ENCODE measurements at places on chromosomes 4 and X.

- no peak for DNase-seq
Measured at GRCh38 chr4:83075311-83076095, 39.0 kb downstream of the PLAC8 start.

- DNase-seq: no peak
Measured at GRCh38 chr4:70533211-70533610, 14.8 kb downstream of the AMTN start.

DNA sequence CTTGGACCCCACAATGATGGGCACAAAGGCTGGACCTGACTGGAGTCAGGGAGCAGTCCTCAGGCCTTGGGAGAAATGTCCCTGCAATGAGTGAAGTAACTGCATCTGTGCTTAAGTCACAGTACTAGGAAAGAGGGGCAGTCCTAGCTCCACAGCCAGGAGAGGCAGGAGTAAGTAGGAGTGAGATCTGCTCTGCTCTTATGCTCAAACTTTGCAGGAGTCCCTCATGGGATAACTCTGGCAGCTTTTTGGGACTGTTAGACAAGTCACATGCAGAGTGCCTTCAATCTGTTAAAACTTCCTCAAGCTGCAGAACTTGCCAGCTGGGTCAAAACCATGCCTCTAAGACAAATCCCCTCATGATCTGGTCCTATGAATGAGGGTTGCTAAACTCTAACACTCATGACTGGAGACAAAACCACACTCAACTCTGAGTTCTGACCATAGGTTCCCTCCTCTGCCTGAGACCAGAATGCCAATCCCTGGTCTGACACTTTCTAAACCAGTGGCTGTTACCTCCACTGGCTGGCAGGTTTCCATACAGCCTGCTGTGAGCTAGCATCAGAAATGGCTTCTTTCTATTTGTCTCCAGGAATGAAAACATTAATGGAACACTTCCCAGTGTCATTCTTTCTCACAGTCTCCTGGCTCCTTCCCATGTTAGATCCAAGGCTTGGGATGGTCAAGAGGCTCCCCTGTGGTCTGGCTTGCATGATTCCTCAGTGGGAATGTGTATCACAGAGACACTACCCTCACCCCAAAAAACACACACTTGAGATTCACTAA, 819.3 kb downstream of the PCDH7 start:
- no peak for DNase-seq

- no peak for DNase-seq
Measured at GRCh38 chrX:47214435-47215077, 3.9 kb upstream of the CDK16 start.

- DNase-seq: no peak
Measured at GRCh38 chrX:41661366-41662095, 27.2 kb upstream of the GPR34 start.

GRCh38 chr4:17283832-17284231, 228.1 kb downstream of the QDPR start:
- DNase-seq: no peak

- no peak for DNase-seq
Measured at GRCh38 chrX:123219916-123220315, 35.8 kb downstream of the GRIA3 start.

DNA sequence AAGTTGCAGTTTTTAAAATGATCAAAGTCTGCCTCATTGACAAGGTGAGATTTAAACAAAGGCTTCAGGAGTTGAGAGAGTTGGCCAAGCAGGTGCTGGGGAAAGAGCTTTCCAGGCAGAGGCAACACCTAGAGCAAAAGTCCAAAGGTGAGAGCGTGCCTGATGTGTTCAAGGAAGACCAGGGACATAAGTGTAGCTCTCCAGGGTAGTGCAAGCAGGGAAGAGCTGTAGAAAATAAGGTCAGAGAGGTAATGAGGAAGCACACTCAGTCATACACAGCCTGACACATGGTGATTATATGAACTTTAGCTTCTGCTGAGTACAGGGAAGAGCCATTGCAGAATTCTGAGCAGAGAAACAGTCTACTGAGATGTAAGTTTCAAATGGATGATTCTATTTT, 265.0 kb upstream of the NWD2 start:
- no peak for DNase-seq

DNA sequence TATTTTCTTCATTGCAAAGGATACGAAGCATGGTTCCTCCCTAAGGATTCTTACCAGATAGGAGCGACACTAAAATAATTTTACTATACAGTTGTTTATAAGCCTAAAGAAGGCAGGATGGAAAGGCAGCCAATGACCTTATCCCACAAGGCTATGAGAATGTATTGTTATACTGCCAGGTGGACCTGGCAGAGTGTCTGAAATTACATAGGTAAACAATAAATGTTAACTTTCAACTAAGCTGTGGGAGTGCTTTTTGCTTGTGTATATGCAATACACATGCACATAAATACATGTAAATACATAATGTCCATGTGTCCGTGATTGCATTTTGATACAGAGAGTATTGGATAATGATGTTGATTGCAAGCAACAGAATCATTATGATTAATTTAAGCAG, 850.6 kb downstream of the CENPC start:
- DNase-seq: no peak

- DNase-seq: peak; percentile 17
Measured at GRCh38 chrX:66046612-66047235, 6.8 kb upstream of the VSIG4 start.

DNA sequence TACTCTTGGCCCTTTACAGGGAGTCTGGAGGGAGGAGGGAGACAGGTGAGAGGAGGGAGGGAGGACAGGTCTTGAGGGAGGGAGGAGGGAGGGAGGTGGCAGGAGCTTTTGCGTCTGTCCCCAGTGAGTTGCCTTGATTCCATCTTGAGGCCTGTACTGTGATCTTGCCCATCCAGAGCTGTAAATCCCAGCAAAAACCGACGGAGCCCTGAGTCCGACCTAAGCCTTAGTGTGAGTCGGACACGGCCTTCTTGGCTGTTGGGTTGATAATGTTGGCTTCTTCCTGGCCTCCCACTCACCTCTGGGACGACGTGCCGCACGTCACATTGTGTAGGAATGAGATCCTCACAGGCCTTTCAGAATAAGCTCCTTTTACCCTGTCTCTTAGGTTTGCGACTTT, 72.5 kb downstream of the RGS12 start:
- DNase-seq: no peak

DNA sequence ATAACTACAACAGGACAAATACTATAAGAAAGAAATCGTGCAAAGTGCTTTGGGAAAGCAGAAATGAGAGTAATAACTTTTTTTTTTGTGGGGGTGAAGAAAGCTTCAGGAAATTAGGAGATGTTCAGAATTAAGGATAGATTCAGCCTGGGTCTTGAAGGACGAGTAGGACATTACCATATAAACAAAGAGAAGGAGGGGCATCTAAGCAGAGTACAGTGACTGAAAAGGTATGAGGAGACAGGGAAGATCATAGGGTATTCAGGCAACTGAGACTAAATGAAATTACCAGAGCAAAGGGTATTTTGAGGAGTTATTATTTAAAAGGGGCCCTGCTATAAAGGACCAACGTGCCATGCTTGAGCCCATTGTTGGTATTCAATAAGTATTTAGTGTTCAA, 3.1 kb upstream of the STAP1 start:
- DNase-seq: no peak

GRCh38 chr4:164935363-164935762, 42.1 kb downstream of the TRIM61 start:
- no peak for DNase-seq

GRCh38 chr4:1200425-1201035, 28.1 kb upstream of the SPON2 start:
- DNase-seq: no peak

GRCh38 chr4:175807547-175807946, 4.5 kb downstream of the GPM6A start:
- no peak for DNase-seq

GRCh38 chr4:2065106-2065930, 6.2 kb downstream of the NAT8L start:
- DNase-seq: no peak

DNA sequence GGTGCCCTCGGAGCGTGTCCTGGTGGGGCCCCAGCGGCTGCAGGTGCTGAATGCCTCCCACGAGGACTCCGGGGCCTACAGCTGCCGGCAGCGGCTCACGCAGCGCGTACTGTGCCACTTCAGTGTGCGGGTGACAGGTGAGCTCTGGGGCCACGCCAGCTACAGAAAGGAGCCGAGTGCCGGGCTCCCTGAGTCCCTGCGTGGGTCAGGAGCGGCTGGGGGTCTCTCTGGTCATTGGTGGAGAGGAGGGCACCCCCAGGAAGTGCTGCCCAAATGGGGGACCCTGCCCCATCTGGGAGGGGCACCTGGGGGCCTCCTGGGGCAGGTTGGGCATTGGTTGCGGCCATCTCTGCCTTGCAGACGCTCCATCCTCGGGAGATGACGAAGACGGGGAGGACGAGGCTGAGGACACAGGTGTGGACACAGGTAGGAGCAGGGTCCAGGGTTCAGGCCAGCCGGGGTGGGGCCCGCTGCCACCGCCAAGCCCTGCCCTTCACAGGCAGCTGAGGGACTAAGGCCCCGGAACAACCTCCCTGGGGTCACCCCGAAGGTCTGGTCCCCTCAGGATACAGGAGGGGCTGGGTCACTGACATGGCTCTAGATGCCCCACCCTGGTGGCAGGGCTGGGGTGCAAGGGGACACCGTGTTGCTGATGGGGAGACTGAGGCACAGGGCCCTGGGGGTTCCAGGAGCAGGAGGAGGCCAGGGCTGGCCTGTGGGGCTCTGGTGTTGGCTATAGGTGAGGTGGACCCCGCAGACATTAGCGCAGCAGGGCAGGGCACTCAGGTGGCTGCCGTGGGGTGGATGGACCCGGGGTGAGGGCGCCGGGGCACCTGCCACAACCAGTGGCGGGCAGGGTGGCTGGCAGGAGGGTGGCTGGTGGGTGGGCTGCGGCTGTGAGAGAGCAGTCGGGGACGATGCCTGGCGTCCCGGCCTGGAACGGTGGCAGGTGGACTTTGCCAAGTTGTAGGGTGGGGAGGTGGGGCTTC, 6.6 kb downstream of the FGFR3 start:
- no peak for DNase-seq

GRCh38 chr4:48653217-48654014, 126.7 kb downstream of the FRYL start:
- DNase-seq: peak; percentile 37

GRCh38 chr4:121146530-121146929, 17.6 kb downstream of the TNIP3 start:
- no peak for DNase-seq

DNA sequence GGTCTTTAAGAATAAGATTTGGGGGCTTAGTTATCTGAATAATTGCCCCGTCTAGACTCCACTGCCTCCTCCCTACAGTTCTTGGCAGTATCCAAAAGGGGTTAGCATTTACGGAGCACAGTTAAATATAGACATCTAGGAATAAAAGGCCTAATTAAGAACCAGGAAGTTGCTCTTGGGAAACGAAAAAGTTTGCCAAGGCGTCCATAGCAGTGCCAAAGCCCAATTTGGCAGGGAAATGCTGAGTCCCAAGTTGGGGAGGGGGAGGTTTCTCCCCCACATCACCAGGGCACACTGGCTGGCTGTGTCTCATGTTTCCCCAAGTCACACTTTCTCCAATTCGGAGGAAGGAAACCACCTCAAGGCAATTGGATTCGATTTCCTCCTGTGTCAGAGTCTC, 338.7 kb downstream of the FBXW7 start:
- no peak for DNase-seq

GRCh38 chr4:2660596-2661211, 95.4 kb downstream of the TNIP2 start:
- no peak for DNase-seq

GRCh38 chrX:100895365-100896075, 21.4 kb upstream of the NOX1 start:
- DNase-seq: no peak

DNA sequence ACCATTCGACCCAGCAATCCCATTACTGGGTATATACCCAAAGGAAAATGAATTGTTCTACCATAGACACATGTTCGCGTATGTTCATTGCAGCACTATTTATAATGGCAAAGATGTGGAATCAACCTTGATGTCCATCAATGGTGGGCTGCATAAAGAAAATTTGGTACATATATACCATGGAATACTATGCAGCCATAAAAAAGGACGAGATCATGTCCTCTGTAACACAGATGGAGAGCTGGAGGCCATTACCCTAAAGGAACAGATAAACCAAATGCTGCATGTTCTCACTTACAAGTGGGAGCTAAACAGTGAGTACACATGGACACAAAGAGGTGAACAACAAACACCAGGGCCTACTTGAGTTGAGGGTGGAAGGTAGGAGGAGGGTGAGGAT, 45.1 kb downstream of the SCML2 start:
- DNase-seq: no peak

DNA sequence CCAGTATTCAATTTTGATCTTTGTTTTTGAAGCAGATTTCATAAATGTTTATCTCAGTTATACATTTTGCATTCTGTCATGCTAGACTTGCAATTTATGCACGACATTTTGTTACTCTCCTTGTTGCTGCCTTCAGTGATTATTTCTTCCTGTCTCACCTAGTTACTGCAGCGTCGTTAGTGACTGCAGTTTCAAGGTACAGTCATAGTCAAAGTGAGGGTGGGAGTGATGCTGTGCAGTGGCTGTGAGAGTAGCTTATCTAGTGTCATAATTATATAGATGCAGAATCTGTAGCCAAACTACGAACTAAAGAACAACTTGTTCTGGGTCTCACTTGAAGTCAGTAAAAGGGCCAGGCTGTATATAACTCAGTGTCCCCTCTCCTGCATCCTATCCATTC, 69.8 kb downstream of the GPR101 start:
- DNase-seq: no peak

- DNase-seq: no peak
Measured at GRCh38 chrX:97682991-97683840, 799.5 kb downstream of the RPA4 start.

DNA sequence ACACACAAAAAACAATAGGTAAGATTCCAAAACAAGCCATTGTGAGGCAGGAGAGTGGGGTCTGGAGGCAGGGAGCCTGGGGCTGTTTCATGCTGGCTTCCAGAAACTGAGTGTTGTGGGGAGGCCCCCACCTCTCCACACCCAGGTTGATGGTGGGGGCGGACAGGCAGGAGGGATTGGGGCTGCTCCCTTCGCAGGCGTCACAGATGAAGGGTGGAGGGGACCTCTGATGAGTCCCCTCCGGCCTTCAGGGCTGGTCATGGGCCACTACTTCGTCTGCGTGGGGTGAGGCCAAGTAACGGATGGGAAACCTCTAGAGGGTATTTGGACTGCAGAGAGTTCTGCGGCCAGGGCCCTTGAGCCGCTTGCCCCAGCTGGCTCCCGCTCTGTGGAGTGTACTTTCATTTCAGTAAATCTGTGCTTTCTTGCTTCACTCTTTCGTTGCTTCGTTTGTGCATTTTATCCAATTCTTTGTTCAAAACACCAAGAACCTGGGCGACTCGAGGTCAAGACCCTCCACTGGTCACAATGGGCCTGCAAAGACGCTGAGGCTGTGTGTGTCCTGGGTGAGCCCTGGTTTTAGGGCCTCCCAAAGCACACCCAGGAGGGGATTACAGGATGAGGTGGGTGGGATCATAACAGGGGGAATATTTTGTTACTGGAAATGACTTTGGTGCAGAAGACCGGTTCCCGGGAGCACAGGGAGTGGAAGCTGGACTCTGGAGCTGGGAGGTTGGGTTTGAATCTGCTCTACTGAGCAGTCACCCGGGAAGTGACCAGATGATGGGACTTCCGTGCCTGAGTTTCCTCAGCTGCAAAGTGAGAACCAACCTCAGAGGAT, 83.7 kb upstream of the ADRA2C start:
- DNase-seq: no peak

- DNase-seq: no peak
Measured at GRCh38 chrX:144840616-144841015, 406.7 kb upstream of the SPANXN1 start.

Data from stimulated activated CD4-positive, alpha-beta T cell treated with anti-CD3 and anti-CD28 coated beads, Interleukin-4, amount 100 ng/mL, for 4 hours (primary cell).